Stimulated activated CD4-positive, alpha-beta T cell treated with anti-CD3 and anti-CD28 coated beads, Interleukin-15, amount 100 ng/mL, for 48 hours (primary cell): ENCODE measurements at places on chromosomes 7 and 10.

- DNase-seq: no peak
These were observed 8.0 kb upstream of the ZMIZ1 start for GRCh38 chr10:79060641-79061255.

GRCh38 chr7:77404641-77405040 lies 11.5 kb downstream of the GSAP start:
- DNase-seq: no peak

- no peak for DNase-seq
These were observed 860.9 kb downstream of the XPNPEP1 start for GRCh38 chr10:109062371-109062770.

DNA sequence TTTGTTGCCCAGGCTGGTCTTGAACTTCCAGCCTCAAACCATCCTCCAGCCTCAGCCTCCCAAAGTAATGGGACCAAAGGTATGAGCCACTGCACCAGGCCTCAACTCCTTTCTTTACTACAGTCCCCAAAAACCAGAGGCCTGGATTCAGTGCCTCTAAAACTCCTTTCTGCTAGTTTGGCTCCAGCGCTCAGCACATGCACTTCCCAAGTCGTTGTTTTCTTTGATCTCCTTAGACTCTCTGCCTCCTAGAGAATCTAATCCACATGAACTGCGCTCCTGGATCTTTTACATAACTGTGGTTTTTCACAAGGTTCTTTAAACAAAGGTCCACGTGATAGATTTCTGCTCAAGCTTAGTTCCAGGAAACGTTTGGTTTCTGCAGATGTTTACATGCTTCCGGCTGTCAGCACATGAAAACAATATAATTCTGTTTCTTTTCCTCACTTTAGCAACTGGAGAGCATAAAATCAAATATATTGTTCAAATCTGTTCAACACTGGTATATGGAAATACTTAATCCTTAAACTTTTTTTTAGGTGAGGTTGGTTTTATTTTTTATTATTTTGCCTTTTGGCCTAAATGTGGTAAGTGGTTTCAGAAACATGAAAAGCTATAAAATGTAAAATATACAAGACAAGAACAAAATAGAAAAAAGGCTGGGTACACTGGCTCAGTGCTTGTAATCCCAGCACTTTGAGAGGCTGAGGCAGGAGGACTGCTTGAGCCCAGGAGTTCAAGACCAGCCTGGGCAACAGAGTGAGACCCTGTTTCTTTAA lies 270.5 kb upstream of the MKLN1 start:
- no peak for DNase-seq

- peak; percentile 40 for DNase-seq
These were observed 1.7 kb upstream of the PAX2 start for GRCh38 chr10:100743626-100744135.

GRCh38 chr10:99041468-99041867 lies 194.2 kb downstream of the HPSE2 start:
- no peak for DNase-seq

DNA sequence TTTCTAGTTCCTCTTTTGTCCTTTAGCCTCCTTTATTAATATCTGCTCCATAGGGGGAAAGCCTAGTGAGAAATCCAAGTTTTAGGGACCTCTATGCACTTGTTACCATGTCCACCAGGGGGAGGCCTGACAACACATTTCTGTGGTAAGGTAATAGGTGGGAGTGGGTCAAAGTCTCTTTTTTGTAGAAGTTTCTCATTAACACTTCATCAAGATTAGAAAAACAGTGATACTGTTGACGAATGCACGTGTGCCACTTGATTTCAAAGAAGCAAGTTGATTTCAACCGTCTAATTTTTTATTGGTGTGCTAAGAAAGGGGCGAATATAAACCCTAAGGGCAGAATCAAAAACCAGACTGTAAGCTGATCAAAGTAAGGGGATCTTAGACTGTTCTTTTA lies 30.6 kb downstream of the CISD1 start:
- peak; percentile 32 for DNase-seq

- DNase-seq: no peak
These were observed 47.4 kb downstream of the KCND2 start for GRCh38 chr7:120320218-120320961.

- no peak for DNase-seq
These were observed 40.1 kb downstream of the IQUB start for GRCh38 chr7:123494193-123494796.

DNA sequence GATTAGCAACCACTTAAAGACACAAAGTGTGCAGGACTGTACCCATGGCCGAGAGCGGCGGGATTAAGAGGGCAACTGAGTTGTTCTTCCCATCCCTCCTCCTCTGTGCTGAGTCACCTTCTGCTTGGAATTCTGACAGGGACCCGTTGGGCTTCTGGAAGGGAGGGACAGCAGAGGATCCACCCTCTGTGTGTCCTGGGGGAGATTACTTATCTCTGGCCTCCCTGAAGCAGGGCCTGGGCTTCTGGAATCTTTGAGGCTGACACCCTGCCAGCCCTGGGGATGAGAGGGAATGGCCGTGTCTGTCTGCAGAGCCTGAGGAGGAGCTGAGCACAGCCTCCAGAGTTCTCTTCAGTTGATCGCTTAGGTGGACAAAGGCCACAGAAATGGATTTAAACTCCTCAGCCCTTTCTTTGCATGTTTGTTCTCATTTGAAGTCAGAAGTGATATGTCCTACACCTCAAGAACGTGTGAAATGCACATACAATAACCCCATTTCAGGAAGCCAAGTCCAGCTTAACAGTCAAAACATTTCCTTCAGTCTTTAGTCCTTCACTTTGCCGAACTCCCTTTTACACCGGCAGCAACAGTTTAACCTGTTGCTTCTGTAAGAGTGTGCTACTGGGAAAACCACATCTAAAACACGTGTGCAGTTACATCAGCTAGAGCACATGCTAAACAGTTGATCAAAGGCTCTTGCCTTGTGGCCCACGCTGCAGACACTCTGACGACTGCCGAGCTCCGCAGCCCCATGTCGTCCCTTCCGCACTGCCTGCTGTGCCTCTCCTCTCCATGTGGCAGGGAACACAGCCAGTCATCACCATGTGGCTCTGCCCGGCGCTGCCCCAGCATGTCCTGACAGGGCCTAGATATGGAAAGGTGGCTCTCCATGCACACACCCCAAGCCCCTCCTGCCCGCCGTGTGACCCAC lies 55.7 kb downstream of the IKZF1 start:
- DNase-seq: peak; percentile 83

GRCh38 chr7:1288996-1289551 lies 56.4 kb downstream of the UNCX start:
- DNase-seq: no peak

DNA sequence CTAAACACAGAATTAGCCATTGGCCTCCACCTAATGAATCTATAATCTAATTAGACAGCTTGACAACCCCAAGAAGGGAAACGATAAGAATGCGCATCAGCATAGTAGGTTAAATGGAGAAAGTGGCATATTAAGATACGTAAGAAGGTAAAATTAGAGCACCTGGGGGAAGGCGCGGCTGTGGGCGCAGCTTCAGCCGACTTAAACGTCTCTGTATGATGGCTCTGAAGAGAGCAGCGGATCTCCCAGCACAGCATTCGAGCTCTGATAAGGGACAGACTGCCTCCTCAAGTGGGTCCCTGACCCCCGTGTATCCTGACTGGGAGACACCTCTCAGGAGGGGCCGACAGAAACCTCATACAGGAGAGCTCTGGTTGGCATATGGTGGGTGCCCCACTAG lies 518.8 kb downstream of the PHTF2 start:
- DNase-seq: no peak
